ENCODE measurements at places on chromosomes 5 and 9. TPM values are rescaled to one million over a fixed set of nuclear protein-coding genes. Genes with fewer than 3 reads are reported as not detected.

Gene SOWAHA
- total RNA-seq, result not detected

Gene ANKRD31
- 0.23 TPM for total RNA-seq

Gene KCNMB1
- 78.3 TPM for total RNA-seq

GRCh38 chr9:133848471-133849109 lies 110.4 kb upstream of the SARDH start:
- no peak overlapping the region for H3K4me3 ChIP-seq
- peaks cover 3% of the 10 kb centered on the region for H3K4me1 ChIP-seq
- no peak overlapping the region for H3K27ac ChIP-seq
- ATAC-seq, result no peak

- H3K27me3 ChIP-seq, result no peaks in the 10 kb centered on the region
- H3K27ac ChIP-seq, result no peak overlapping the region
- no peak overlapping the region for H3K4me3 ChIP-seq
- no peak for ATAC-seq
- H3K4me1 ChIP-seq, result no peaks in the 10 kb centered on the region
Measured at GRCh38 chr5:36502608-36503007, 103.8 kb upstream of the SLC1A3 start.

DNA sequence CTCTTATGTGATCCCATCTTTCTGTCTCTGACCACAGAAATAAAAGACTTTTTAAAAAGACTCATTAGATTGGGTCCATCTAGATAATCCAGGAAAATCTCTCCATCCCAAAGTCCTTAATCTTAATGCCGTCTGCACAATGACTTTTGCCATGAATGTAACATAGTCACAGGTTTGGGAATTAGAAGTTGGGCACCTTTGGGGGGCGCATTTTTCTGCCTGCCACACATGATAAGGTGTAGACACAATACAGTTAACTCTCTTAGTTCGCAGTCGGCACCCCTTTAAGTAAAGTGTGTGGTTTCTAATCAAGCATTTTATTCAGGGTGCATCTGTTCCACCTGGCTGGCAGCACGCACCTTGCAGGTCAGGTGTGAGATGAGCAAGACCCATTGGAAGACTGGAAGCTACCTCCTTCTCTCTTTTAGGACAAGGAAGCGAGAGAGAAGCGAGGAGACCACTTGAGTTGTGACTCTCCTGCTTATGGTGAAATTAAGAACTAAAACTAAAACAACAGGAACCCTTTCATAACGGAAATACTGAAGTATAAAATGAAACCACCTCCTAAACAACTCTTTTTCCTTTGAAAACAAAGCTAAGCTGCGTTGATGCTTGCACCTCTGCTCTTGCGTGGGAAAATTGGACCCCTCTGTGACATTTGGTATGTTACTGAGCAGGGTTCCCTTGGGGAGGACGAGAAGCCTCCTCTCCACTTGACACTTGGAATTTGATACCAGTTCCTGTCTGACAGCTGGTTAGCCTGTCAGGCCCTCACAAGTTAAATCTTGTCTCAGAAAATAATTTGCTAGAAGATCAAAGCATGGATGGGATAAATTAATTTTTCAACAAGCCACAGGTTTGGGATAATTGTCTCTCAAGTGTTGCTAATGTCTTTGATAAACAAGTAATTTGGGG lies 304.6 kb upstream of the DMRT1 start:
- H3K4me3 ChIP-seq, result no peak overlapping the region
- no peaks in the 10 kb centered on the region for H3K4me1 ChIP-seq
- no peak overlapping the region for H3K27ac ChIP-seq
- no peaks in the 10 kb centered on the region for H3K27me3 ChIP-seq
- no peaks in the 10 kb centered on the region for H3K36me3 ChIP-seq

- no peak overlapping the region for H3K27ac ChIP-seq
- ATAC-seq, result no peak
- no peaks in the 10 kb centered on the region for H3K4me1 ChIP-seq
- no peaks in the 10 kb centered on the region for H3K36me3 ChIP-seq
- H3K27me3 ChIP-seq, result no peaks in the 10 kb centered on the region
- H3K4me3 ChIP-seq, result no peak overlapping the region
Measured at GRCh38 chr5:56498759-56499395, 265.7 kb upstream of the ANKRD55 start.

DNA sequence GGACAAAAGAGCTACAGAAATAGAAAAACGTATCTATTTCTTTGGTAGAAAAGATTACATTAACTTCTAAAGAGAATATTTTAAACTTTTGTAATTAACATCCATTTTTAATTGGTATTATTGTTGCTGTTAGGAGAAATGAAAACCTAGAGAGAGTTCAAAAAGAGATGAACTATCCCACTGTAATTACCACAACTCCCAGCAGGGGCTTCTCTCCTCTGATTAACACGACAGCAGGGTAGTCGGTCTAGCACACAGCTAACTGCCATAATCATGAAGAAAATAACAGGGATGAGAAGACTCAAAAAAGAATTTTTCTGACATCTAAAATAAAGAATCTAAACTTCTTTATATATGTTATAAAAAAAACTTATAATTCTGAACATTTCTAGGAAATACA lies 86.2 kb upstream of the CDH9 start:
- no peak overlapping the region for H3K4me3 ChIP-seq
- ATAC-seq, result no peak
- H3K4me1 ChIP-seq, result no peaks in the 10 kb centered on the region
- no peak overlapping the region for H3K27ac ChIP-seq
- H3K27me3 ChIP-seq, result no peaks in the 10 kb centered on the region
- no peaks in the 10 kb centered on the region for H3K36me3 ChIP-seq

DNA sequence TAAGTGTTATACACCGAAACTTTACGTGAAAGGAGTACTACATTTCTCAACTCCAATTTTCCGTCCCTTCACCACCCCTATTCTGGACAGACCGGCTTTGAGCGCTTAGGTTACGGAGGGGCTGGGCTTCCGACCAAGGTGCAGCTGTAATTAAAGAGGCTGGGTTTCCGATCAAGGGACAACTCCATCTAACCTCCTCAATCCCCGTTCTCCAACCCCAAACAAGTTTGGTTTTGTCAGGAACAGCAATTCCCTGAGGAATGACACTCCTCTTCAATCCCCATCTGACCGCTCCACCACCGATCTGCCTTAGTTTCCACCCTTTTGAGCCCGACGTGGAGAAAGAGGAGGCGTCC lies 577 bp downstream of the TUT7 start:
- H3K4me1 ChIP-seq, result peaks cover 2% of the 10 kb centered on the region
- peaks cover 8% of the 10 kb centered on the region for H3K36me3 ChIP-seq
- no peaks in the 10 kb centered on the region for H3K27me3 ChIP-seq
- peak overlapping the region; percentile 99 for H3K27ac ChIP-seq

DNA sequence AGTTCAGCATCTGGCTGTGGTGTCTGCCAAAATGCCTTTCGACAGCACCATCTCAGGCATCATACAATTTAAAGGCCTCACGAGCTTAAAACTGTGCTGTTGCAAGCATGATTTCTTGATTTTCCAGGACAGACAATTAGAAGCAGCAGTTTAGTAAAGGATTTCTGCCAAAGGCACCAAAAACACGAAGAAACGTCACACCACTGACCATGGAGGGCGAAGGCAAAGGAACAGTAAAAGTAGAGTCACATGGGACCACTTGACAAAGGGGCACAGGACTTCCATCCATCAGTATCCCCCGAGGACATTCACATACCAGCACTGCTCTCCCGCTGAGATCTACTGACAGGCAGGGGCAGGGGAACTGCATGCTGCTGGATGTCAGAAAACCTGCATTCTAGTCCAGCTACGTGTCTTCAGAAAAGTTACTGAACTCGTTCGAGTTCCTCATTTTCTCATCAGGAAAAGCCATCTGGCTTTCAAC lies 70.4 kb upstream of the FBXW11 start:
- no peak for ATAC-seq
- H3K36me3 ChIP-seq, result peaks cover 44% of the 10 kb centered on the region
- no peaks in the 10 kb centered on the region for H3K4me1 ChIP-seq

DNA sequence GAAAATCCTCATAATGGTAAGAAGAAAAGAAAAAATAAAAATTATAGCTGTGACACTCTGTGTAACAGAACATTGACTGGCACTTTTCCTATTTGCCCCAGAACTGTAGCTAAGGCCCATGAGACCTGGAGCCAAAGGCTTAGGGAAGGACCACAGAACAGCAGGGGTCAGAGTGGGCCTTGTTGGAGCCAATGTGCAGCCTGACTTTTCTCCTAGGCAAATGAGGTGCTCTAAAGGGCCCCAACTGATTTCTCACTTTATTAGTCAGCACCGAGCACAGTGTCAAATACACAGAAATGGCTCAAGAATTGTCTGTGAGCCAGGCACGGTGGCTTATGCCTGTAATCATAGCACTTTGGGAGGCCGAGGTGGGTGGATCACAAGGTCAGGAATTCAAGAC lies 4.0 kb upstream of the MEGF9 start:
- no peaks in the 10 kb centered on the region for H3K27me3 ChIP-seq
- H3K4me3 ChIP-seq, result no peak overlapping the region
- no peak for ATAC-seq
- H3K36me3 ChIP-seq, result no peaks in the 10 kb centered on the region
- H3K4me1 ChIP-seq, result peaks cover 3% of the 10 kb centered on the region

DNA sequence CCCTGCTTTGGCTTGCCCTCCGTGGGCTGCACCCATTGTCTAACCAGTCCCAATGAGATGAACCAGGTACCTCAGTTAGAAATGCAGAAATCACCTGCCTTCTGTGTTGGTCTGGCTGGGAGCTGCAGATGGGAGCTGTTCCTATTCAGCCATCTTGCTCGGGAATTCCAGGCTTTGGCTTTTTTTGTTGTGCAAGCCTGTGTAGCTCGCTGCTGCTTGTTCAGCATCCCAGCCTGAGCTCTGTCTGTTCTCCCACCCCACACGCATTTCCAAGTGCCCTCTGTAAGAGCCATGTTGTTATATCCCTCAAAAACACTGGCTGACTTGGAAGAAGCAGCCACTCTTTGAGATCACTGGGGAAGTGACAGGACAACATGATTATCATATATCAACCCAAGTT lies 101.6 kb upstream of the DPYSL3 start:
- no peaks in the 10 kb centered on the region for H3K27me3 ChIP-seq
- H3K4me3 ChIP-seq, result no peak overlapping the region
- H3K36me3 ChIP-seq, result no peaks in the 10 kb centered on the region
- ATAC-seq, result no peak
- H3K4me1 ChIP-seq, result no peaks in the 10 kb centered on the region
- H3K27ac ChIP-seq, result no peak overlapping the region

DNA sequence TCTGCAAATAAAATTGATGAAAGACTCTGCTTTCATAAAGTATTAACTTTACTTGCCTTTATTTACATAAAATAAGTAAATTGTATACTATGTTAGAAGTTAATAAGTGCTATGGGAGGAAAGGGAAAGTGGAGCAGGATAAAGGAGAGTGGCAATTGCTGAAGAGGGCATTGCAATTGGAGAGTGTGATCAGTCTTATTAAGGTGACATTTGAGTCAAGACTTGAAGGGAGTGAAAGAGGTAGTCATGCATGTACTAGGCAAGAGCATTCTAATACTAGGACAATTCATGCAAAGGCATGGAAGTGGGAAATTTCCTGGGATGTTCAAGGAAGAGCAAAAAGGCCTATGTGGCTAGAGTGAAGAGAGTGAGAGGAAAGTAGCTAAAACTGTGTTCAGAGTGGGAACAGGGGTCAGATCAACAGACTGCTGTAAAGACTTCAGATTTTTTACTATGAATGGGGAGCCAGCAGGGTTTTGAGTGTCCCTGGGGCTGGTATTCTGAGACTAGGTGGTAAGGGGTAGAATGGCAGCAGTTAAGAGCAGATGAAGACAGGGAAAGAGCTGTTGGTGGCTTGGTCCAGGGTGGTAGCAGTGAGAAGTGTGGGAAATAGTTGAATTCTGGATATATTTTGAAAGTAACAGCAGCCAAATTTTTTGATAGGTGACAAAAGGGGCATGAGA lies 182.3 kb upstream of the RIOK2 start:
- no peaks in the 10 kb centered on the region for H3K36me3 ChIP-seq
- H3K4me3 ChIP-seq, result no peak overlapping the region
- H3K27ac ChIP-seq, result no peak overlapping the region
- no peaks in the 10 kb centered on the region for H3K4me1 ChIP-seq
- ATAC-seq, result no peak

GRCh38 chr5:5198135-5198534 lies 58.0 kb downstream of the ADAMTS16 start:
- ATAC-seq, result no peak
- no peaks in the 10 kb centered on the region for H3K4me1 ChIP-seq
- H3K36me3 ChIP-seq, result no peaks in the 10 kb centered on the region
- no peak overlapping the region for H3K27ac ChIP-seq
